ENCODE measurements at places on chromosomes 7 and 10.

DNA sequence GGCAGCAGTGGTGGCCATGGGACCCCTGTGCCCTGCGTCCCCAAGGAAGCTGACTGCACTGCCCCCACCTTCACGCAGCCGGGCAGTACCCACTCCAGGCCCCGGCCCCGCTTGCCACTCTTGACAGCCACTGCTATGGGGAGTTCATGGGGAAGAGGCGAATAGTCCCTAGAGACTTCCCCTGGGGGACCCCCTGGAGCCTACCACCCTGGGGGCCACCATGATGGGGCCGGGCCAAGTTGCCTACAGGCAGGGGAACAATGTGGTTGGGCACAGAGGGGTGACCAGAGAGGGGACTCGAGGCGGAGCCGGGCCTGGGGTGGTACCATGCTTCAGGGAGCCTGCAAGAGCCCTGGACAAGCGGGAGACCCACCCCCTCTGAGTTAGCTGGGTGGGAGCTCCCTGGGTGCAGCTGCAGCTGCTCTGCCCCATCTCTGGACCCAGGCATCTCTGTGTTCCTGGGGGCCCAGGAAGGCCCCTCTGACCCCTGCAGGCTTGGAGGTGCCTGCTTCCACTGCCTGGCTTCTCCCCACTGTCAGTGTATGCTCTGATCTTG lies 567.6 kb downstream of the GRM8 start:
- DNase-seq = no peak

DNA sequence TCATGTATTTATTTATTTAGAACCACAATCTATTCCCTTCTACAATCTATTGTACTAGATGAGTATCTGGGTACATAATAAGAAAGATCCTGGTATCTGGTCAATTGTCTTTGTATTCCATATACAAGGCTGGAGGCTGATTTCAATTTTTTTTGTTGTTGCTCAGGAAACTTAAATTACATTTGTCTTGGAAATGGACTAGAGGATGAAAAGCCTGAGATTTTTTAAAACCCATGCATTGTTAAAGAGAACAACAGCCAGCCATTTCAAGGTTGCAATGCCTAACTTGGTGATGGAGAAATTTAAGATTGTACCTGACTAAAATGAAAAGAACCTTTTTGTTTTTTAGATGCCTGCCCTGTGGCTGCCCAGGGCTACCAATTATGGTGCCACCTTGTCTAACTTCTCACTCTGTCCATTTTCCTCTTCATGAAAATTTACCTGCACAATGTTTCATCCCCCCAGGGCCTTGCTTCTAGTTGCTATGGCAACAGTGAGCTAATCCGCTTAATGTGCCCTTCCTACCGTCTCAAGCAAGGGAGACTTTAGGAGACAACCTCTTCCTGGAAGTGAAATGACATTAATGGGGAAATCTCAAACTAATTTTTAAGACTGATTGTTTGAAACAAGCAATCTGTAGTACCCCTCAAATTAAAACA lies 203.7 kb upstream of the PHYHIPL start:
- DNase-seq = no peak

DNA sequence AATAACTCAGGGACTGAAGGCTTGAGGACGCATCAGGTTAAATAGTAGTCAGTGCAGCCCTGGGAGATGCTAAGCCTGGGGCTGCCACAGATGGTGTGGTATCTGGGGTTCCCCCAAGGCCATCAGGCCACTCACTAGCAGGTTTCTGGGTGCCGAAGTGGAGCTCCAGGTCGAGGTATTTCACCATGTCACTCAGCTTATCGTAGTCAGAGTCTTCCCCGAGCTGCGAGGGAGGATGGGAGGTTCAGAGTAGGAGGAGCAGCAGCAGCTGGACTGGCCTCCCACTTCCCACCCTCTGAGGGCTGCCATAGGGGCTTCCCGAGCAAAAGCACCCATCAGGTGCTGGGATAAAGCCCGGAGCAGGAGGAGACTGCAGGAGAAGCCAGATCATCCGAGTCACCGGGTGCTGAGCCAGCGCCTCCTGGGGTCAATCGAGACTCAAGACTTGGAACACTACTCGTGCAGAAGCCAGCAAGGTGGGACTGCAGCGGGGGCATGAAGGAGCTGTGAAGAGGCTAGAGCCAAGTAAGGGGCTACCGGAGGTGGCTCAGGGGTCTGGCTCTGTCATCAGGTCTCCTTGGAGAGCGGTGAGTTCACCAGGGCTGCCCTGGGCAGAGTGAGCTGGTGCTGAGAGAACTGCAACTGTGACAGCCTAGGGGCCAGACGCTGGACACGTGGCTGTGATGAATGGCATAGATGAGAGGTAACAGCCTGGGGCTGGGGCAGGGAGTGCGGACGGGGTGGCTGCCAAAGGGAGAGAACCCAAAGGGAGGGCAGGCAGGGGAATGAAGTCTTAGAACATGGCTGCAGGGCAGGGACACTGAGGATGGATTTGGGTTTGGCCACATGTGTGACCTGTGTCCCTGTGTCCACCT lies 45.3 kb downstream of the GRID2IP start:
- no peak for DNase-seq

GRCh38 chr7:112233048-112233697 lies 26.7 kb downstream of the ZNF277 start:
- DNase-seq = no peak
